ENCODE measurements at places on chromosomes 1 and 21.

GRCh38 chr1:223634423-223634822, 31.1 kb downstream of the CAPN8 start:
- no peak for DNase-seq

DNA sequence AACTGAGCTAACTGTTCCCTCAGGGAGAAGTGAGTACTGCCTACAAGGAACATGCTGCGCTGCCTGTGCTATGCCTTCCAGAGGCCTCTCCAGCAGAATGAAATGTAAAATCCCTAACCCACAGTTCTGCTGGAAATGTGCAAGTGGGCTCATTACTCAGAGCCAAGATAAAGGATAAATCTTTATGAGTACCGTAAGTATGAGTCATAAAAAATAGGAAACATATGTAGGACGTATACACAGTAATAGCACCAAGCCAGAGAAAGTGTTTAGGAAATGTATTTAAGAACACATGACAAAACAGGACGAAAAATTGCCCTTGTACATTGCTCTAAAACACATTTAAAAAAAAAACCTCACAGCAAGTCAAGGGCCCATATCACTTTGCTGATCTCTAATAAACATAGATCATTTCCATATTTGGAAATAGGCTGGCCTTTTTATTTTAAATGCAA, 104.6 kb downstream of the TGFBR3 start:
- DNase-seq: no peak

DNA sequence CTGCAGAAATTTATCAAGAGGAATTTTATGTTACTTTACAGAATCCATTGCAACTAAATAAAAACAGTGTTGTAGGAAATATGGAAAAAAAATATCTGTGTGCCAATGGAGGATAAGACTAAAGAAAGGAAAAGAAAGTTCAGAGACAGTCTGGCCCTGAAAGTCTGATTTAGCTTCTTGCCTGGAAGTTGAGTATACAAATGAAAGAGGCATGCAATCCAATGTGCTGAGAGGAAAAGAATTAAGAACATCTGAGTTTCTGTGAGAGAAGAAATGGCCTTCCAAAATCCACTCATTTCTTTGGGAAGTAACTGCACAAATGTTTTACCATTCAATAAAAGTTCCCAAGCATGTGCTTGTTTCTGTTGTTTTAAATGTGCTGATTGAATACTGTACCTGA, 65.1 kb downstream of the LHX9 start:
- no peak for DNase-seq

DNA sequence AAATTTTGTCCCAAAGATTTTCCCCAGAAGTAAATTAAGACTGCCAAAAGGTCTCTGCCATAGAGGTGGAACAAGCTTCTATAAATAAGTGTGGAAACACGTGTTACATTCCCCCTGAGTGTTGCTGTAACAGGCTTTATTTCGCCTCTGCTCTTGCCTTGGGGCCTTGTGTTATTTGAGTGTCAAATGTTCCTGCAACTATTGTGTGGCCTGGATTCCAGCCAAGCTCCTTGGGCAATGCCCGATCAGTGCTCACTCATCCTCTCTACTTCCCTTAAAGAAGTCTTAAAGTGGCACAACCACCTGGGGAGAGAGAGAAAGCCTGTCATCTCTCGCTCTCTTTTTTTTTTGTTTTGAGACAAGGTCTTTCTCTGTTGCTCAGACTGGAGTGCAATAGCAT, 156.7 kb downstream of the NR5A2 start:
- no peak for DNase-seq

DNA sequence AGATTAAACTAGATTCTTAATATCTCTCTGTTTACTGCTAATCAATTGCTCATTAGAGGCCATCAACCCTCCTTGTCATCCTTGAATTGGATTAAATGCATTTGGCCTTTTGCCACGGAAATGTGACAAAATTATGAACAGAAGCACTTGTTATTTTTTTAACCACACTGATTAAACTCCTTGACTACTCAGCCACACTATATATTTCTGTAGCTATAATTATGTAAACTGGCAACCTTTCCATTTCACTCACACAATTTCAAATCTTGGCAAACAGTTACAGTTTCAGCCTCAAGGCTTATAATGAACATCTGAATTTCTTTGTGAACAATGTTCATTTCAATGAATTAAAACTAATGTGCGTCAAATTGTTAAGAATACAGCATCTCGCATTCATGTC, 10.1 kb downstream of the ADAMTS5 start:
- no peak for DNase-seq

Measured in T-helper 22 cell (primary cell).